ENCODE measurements at places on chromosomes 5 and 9.

DNA sequence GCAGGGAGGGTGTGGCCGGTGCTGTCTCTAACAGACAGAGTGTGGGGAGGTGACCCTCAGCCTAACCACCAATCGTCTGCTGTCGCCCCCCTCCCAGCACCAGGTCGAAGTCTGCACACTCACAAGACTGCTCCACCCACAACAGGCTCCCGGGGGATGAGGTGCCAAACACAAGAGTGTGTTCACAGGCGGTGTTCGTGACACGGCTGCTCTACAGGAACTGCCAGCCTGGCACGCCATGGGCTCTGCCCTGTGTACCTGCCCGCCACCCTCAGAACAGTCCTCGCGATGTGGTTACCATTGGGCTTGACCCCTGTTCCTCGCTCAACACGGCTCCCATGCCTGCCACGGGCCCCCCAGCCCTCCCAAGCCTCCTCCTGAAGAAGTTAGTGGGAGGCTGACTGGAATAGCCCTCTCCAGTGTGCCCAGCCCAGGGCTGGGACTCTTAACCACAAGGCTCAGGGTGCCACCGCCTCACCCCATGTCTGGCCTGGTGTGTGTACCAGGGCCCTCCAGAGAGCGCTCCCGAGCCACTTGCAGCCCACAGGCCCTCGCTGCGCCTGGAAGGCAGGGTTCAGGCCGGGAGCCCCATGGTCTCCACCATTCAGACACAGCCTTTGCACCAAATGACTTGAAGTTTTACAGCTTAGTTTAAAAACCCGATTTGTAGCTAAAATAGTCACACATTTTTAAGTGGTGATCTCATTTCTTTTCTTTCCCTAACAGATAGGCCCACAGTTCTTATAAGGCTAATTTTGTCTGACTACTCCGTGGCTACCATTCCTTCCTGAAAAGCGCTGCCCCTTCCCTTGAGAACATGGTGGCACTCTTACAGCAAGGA is 102.5 kb downstream of the CAMSAP1 start:
- no peak for DNase-seq

GRCh38 chr5:14702238-14702839 is 37.8 kb downstream of the OTULIN start:
- DNase-seq = no peak

- DNase-seq = no peak
These were observed 261.2 kb downstream of the GADD45G start for GRCh38 chr9:89865981-89866380.

- no peak for DNase-seq
These were observed 15.1 kb downstream of the AUH start for GRCh38 chr9:91346644-91347043.

- DNase-seq = peak; percentile 30
These were observed 129.3 kb upstream of the SLC44A1 start for GRCh38 chr9:105114964-105115728.

DNA sequence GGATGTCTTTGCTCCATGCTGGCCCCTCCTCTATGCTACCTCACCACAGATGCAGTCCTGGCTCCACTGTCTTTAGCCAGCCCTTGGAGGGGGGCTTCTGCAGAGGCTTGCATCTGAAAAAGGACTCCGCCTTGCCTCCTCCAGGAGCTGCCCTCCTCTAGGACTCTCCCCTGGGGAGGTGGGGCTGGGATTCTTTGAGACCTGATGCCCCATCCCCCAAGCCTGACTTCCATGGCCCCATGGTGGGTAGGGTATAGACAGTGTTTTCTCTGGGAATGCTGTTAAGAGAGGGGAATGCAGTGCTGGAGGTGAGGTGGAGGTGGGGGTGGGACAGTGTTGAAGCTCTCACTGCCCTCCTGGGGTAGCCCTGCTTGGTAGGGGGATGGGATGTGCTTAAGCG is 14.3 kb downstream of the JADE2 start:
- no peak for DNase-seq

GRCh38 chr9:18549772-18550171 is 75.8 kb downstream of the ADAMTSL1 start:
- no peak for DNase-seq

DNA sequence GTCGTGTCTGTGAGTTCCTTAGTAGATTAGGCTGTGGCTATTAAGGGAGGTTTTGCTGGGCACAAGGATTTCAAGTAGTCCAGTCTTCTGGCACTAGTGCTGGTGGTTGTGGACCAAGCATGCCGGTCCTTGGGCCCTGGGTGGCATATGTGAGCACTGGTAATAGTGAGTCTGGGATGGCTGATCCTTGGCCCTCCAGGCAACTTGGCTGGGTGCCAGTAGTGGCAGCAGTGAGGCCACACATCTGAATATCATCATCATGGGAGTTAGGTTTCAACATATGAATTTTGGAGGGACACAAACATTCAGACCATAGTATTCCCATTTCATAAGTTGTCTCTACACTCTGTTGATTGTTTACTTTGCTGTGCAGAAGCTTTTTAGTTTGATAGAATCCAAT is 25.3 kb upstream of the APBA1 start:
- DNase-seq = no peak

DNA sequence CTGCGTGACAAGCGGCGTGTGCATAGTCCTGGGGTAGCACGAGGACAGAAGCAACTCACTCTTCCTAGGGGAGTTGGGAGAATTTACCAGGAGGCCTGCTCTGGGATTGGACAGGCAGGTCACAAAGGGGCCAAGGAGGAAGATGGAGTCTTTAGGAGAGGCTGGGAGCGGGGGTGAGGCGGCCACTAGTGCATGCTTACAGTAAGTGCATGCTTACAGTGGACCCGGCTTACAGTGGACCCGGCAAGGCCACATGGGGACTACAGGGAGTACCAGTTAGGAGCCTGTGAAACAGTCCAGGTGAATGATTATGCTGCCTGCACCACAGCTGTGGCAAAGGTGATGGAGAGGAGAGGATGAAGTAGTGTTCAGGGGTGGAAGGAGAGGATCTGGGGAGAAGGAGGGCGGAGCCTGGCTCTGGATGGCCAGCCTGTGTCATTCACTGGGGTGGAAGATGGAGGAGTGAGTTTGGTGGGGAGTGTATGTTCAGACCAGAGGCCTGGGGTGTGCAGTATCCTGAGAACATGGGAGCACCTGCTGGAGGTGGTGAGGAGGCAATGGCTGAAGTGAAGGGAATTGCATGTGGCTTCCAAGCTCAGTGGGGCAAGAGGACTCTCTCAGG is 78.7 kb downstream of the CRB2 start:
- DNase-seq = peak; percentile 66

DNA sequence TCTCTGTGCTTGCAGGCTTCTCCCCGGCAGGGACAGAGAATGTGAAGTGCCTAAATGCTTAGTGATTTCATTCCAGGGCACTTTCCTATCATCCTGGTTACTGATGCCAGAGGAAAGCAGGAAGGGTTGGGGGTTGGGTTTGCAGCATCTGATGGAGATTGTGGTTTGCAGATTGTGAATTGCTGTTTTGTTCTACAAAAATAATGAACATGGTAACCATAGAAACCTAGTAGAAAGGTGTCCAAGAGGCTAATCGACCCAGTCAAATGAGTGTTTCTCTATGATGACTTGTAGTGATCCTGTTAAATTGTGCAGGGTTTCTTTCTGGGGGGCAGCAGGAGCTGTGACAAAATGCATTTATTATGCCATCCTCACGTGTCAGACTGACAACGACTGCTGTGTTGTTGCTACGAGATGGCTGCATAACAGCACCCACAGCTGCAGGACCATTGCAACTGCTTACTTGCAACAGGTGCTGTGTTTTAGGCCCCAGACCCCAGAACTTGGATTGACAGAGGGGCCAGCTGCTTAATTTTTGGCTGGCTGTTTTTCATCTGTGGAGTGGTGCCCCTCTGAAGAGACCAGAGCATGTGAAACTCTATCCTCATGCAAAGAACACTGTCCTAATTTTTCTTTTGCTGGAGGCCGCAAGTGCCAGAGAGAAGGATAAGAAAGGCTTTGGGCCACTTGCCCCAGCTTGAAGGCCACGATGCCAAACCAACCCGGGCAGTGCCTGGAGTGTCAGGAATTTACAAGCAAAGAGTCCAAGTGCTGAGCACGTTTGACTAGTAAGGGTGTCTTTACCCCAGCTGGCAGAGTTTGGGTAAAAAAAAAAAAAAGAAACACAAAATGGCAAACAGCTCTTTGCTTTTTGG is 397.8 kb downstream of the GADD45G start:
- DNase-seq = no peak
